ENCODE measurements at places on chromosomes 4 and X.

- no peak for DNase-seq
Observed at GRCh38 chr4:82429728-82430192, 502 bp downstream of the HNRNPDL start.

GRCh38 chrX:47179221-47179927 is 14.3 kb upstream of the UBA1 start:
- no peak for DNase-seq

GRCh38 chrX:42720209-42720608 is 57.8 kb downstream of the PPP1R2C start:
- DNase-seq = no peak

DNA sequence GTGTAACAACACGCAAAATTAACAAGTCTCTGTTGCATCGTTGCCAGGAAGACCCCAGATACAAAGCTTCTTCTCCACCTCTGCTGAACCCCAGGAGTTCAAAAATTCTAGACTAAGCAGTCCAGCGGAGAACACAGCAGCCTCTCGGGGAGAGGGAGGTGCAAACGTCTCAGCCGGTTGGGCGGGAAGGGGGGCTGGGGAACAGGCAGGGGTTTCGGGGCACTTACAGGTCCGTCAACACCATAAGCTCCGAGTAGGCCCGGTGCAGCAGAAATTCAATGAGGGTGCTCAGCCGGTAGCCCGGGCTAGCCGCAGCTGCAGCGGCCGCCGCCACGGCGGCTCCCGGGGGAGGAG is 394 bp downstream of the MED14 start:
- peak; percentile 19 for DNase-seq

DNA sequence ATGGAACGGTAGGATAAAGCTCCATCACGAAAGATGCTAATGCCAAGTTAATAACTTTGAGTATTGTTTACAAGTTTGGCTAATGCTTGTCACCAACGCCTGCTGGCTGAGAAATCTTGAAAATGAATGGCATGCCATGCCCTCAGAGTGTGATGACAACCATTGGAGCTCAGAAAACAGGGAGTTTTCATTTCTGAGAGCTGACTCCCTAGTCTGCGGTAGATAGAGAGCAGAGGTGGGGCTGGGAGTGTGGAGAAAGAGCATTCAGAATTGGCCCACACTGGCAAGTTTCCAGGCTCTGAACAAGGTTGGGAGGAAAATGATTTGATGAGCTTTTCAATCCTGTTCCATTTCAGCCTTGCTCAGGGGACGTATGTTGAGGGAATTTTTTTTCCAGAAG is 183.9 kb downstream of the CPEB2 start:
- DNase-seq = no peak

- DNase-seq = no peak
Observed at GRCh38 chr4:38463268-38463958, 200.6 kb upstream of the KLF3 start.

GRCh38 chrX:78092296-78092695 is 11.8 kb upstream of the PGK1 start:
- peak; percentile 45 for DNase-seq

- DNase-seq = peak; percentile 69
Observed at GRCh38 chrX:100409610-100410590, at the start of gene PCDH19. TSS of gene PCDH19 (minus strand) at chrX:100410273. CDS start at chrX:100408597, 1,676 bp downstream.

- no peak for DNase-seq
Observed at GRCh38 chrX:144259054-144259453, 375.2 kb downstream of the UBE2NL start.
